ENCODE measurements at places on chromosomes 6 and 20.

GRCh38 chr6:148837941-148838340 lies 91.1 kb downstream of the UST start:
- DNase-seq, result no peak

DNA sequence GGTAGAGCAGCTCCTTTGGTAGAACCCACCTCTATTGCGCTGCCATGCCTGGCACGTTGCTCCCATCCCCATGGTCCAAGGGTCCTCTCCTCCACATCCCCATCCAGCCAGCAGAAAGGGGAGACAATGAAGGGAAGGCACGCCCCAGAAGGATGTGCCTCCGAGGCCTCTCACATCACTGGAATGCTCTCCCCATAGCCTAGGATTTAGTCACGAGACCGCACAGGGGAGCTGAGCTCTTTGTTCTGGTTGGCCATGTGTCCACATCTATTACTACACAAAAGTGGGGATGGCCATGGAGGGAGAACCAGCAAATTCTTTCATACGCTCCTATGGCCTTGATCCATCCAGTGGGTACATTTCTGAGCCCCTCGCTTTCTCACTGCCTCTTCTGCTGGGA lies 60.5 kb upstream of the SALL4 start:
- DNase-seq, result no peak

- DNase-seq, result no peak
These were observed 21.1 kb downstream of the PCK1 start for GRCh38 chr20:57582029-57582378.

DNA sequence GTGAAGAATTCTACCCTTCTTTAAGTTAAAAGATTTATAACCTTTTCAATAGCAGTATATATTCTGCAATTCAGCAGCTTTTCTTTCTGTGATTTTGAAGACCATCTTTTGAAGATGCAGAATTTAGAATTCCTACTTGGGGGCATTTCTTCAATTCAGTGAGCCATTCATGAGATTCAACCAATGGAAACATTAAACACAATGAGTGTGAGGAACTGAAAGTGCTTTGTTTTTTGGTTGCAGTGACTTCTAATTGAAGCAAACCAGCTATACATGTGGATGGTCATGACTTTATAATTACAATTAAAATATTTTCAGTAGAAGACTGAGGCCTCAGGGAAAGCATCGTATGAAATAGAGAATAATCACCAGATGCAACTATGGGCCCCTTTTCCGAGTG lies 108.3 kb downstream of the CARMIL1 start:
- DNase-seq, result peak; percentile 72

DNA sequence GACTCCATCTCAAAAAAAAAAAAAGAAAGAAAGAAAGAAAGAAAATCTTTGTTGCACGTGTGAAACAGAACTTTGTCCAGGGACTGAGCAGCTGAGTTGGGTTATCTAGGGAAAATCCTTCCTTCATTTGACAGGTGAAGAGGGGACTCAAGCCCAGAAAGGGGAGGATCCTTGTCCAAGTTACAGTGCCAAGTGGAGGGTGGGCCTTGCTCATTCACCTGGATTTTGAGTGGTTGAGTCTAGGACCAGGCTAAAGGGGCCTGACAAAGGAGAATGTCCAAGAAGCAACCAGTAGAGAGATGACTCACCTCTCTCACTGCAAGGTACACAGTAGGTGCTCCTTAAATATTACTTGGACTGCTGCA lies 2.7 kb downstream of the TGIF2 start:
- no peak for DNase-seq

- DNase-seq, result no peak
These were observed 194.9 kb downstream of the PACRG start for GRCh38 chr6:162922563-162923166.

Data from NAMALWA (cell line).